HepG2 (cell line): ENCODE measurements at places on chromosomes 12 and 14. TPM values are rescaled to one million over a fixed set of nuclear protein-coding genes. Genes with fewer than 3 reads are reported as not detected.

GRCh38 chr12:3300833-3301401 lies 190.1 kb upstream of the PRMT8 start:
- no peak for DNase-seq

DNA sequence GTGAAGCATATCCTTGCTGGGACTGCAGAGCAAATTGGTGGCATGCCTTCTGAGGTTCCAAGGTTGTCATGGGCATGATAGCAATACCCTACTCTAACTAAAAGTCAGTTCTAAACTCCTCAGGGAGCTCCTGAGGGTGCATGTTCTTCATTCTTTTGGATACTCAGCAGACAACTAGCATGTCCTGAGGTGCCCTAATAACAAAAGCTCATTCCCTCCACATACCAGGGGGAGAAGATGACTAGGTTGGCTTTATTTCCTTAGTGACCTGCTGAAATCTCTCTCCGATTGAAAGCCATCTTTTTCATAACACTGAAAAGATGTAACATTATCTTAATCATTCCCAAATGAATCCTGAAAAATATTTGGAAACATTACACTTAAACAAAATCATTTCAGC lies 188.7 kb upstream of the IGF1 start:
- no peak for DNase-seq

DNA sequence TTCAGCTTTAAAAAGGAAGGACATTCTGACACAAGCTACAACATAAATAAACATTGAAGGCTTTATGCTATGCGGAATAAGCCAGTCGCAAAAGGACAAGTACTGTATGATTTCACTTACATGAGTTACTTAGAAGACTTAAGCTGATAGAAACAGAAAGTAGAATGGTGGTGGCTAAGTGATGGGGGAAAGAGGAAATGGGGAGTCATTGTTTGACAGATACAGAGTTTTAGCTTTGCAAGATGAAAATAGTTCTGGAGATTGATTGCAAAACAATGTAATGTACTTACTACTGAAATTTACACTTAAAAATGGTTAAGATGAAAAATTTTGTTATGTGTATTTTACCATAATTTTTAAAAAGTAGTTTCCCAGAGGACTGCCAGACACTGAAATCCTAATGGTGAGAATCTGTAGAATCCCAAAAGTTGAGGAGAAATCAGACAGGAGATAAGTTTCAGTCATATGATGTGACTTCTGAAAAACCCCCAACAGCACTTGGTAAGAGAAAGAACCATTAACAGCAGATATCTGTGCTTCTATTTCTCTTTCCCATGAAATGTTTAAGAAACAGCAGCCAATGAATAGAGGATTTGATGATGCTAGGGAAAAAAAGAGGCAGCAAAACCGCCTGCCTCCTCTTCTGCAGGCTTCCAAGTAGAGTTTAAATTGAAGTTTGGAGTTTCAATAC lies 16.6 kb upstream of the CLEC2A start:
- no peak for DNase-seq

GRCh38 chr14:57864659-57865058 lies 1.2 kb downstream of the SLC35F4 start:
- no peak for DNase-seq

DNA sequence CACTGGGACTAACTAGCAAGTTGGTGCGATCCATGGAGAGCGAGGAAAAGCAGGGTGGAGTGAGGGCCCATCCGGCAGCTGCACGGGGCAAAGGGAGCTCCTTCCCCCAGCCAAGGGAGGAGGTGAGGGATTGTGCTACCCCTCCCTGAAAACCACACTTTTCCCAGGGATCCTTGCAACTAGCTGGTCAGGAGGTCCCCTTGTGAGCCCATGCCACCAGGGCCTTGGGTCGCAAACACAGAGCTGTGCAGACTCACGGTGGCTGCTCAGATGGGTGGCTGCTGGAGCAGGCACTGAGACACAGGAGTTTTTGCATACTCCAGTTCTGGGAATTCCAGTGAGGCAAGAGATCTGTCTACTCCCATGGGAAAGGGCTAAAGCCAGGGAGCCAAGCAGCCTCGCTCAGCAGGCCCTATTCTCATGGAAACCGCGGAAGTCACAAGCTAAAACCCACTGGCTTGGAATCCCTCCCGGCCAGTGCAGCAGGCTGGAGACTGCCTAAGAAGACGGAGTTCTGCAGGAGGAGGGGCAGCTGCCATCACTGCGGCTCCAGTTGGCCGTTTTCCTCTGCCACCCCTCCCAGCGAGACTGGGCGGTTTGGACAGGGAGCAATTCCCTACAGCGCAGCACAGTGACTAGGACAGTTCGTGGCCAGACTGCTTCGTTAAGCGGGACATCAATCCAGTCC lies 10.9 kb upstream of the ZNF705A start:
- DNase-seq: no peak

GRCh38 chr12:57899010-57899662 lies 42.2 kb upstream of the ATP23 start:
- DNase-seq: no peak

DNA sequence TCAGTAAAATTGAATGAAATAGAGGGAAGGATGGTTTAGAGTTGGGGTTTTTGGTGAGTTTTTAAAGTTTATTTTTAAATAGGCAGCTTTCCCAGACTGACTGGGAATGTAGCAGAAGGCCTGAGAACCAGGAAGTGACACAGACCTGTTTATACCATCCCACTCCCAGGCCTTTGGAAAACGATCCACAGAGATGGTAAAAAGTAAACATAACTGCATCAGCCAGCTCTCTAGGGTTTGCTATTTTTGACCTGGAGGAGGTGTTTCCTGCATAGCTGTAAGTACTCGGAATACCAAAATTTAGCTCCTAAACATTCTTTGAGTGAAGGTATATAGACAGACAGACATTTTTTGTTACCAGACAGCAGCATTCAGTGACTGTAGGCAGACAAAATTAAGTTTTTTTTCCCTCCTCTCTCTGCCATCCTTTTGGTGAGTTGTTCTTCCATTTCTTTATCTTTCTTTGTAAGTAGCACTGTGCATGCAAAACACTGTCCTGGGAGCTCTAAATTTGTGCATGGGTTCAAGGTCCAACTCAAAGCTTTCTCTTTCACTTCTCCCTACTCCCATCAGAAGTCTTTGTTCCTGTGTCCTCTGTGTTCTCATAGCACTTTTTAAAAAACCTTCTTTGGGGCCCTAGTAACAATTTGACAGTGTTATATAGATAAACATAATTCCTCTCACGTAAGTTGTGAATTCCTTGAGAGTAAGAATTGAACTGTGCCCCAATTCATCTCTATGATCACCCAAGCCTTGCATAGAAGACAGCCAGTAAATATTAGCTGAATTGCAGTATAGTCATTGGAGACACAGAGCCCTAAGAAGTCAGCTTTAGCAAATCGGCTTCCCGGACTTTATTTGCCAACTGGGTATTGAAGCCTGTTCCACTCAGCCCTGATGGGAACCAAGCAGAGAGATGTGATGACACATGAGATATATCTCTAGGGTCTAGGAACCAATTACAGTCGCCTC lies 37.4 kb downstream of the SUSD6 start:
- DNase-seq: peak; percentile 83

GRCh38 chr14:99524804-99525698 lies 43.8 kb downstream of the CCNK start:
- no peak for DNase-seq

DNA sequence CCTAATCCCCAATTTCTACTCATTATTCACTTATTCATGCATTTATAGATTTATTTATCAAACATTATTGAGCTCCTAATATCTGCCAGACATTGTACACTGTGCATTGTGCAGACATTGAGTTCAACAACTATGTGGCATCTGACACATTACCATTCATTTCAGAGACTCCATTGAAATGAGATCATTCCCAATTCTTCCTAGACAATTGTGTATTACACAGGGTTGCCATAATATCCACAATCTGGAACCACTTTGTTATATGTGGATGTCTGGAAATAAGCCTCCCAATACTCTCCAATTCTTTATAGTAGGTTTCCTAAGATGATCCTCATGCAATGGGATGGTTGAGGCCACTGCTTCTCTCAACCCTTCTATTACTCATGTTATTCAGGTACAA lies 165.0 kb downstream of the OTOGL start:
- no peak for DNase-seq

DNA sequence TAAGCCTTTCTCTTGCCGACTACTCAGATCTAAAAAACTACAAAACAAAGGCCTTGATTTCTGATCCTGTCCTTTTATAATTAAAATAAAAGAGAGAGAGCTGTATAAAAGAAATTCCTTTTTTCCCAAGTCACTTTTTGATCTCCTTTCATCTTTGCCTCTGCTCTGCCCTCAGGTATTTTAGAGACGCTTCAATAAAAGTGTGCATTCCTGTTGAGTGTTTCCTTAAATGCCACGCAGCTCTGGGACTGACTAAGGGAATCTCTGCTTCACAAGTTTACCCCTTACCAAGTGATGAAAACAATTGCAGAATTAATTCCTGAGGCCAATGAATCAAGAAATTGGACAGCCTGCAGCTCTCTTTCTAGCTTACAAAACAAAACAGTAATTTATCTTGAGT lies 1109.8 kb downstream of the TMTC2 start:
- DNase-seq: no peak

GRCh38 chr14:77276959-77277358 lies 6.0 kb upstream of the NGB start:
- DNase-seq: no peak

GRCh38 chr12:109600481-109600880 lies 26.9 kb downstream of the MVK start:
- no peak for DNase-seq

DNA sequence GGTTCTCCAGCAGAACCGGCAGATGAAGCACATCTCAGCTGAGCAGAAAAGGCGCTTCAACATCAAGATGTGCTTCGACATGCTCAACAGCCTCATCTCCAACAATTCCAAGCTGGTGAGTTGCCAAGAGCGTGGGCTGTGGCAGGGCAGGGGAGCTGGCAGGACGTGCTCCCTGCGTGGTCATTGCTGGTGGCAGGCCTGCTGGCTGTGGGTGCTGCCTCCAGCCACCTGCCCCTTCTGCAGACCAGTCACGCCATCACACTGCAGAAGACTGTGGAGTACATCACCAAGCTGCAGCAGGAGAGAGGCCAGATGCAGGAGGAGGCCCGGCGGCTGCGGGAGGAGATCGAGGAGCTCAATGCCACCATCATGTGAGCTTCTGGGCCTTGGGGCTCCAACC lies 35.8 kb downstream of the IL31 start:
- DNase-seq: no peak

- DNase-seq: no peak
Observed at GRCh38 chr12:83172441-83172840, 485.7 kb downstream of the TMTC2 start.

GRCh38 chr14:64708148-64709004 lies 4.2 kb downstream of the PLEKHG3 start:
- DNase-seq: no peak

- no peak for DNase-seq
Observed at GRCh38 chr12:7923241-7924236, 12.4 kb downstream of the SLC2A3 start.

DNA sequence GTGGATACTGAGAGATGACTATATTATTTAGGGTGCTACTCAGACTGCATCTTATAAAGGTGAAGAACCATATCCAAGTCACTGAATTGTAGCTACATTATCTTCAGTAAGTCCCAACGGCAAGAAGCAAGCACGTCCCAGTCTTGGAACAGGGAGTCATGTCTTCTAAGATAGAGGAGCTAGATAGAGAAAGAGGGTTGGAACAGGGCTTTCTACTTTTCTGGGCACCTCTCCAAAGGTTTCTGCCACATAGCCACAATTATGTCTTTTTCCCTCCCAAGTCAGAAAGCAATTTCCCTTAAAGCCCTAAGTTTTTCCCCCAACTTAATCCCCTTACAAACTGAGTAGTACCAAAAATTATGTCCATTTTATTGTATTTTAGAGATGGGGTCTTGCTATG lies 22.4 kb downstream of the MAPK1IP1L start:
- no peak for DNase-seq

DNA sequence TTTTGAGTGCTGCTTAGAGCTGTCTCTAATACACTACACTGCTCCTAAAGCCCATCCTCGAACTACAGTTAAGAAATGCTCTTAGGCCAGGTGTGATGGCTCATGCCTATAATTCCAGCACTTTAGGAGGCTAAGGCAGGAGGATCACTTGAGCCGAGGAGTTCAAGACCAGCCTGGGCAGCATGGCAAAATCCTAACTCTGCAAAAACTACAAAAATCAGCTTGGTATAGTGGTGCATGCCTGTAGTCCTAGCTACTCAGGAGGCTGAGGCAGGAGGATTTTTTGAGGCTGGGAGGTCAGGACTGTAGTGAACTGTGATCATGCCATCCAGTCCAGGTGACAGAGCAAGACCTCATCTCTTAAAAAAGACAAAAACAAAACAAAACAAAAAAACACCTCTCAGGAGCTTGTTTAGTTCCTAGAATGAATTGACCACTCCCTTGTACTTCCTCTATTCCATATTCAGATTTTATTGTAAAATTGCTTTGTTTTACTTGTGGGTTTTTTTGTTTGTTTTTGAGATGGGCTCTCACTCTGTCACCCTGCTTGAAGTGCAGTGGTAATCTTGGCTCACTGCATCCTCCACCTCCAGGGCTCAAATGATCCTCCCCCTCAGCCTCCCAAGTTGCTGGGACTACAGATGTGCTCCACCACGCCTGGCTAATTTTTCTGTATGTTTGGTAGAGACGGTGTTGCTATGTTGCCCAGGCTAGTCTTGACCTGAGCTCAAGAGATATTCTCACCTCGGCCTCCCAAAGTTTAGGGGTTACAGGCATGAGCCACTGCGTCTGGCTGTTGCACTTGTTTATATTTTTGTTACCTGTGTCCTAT lies 13.6 kb downstream of the MDM2 start:
- no peak for DNase-seq

DNA sequence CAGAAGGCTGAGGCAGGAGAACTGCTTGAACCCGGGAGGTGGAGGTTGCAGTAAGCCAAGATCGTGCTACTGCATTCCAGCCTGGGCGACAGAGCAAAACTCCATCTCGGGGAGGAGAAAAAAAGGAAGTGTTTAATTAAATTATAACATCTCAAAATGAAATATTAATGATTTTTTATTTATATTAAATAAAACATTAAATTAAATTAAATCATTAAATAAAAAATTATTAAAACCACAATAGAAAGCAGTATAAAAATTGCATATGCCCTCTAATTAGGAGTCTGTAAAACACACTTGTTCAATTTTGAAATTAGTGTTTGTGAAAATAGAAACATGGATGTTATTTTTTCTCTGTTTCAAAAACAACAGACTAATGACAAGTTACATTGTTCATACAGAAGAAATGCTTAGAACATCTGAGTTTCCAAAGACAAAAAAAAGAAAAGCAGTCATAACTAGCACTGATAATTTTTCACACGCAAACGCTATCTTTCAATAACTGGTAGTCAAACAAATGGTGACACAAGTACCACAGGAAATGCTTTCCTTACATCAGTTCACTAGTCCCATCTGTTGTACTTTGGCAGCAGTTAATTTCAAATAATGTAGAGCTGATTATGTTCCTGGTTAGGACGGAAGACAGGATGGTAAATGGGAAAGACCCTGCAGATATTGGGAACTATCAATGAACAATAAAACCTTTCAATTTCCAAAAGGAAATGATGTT lies 54.9 kb downstream of the HECTD4 start:
- DNase-seq: no peak

Gene NOXRED1
- 0.24 TPM in 1 of 2 replicates, not detected in the other for total RNA-seq

Gene SIX6
- total RNA-seq: not detected in 2 replicates

Gene TEX52
- 0.17 TPM in 1 of 2 replicates, not detected in the other for total RNA-seq

Gene APOF
- 1.7 and 3.3 TPM in 2 replicates for total RNA-seq

Gene RTN1
- total RNA-seq: 0.04 and 0.20 TPM in 2 replicates

Gene BRMS1L
- 23.8 and 35.5 TPM in 2 replicates for total RNA-seq

Gene KLRK1
- total RNA-seq: not detected in 2 replicates

Gene STAC3
- 0.14 and 0.18 TPM in 2 replicates for total RNA-seq

Gene CCDC175
- not detected in 2 replicates for total RNA-seq

Gene ANKS1B
- total RNA-seq: 0.15 TPM in 1 of 2 replicates, not detected in the other

Gene MANSC4
- total RNA-seq: not detected in 2 replicates

Gene GLIPR1L2
- total RNA-seq: not detected in 2 replicates

Gene GARIN6
- not detected in 2 replicates for total RNA-seq

Gene TAS2R42
- total RNA-seq: not detected in 2 replicates

Gene INHBC
- total RNA-seq: 1.5 and 1.8 TPM in 2 replicates

Gene ACSS3
- 86.3 and 95.7 TPM in 2 replicates for total RNA-seq
